ENCODE measurements at places on chromosomes 7 and 10.
A peak's percentile ranks its signal among the peaks of the same experiment; 100 is the strongest.

- DNase-seq, result peak; percentile 95
Measured at GRCh38 chr10:101018600-101019439, 12.1 kb downstream of the PDZD7 start.

DNA sequence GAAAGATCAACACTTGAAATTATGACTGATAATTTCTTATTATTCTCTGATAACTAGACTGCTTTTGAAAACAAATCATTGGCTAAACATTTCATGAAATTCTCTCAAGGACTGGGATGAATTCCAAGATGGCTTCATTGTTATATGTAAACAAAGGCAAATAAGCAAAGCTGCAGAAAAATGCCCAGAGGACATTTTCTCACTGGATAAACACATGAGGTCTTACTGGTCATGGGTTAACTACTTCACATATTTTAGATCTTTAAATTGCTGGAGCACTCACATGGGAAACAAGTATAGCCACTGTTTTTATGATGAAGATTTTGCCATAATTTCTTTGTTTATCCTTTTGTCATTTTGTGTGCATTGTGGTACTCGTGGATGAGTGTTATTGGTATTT, 239.1 kb downstream of the PHF14 start:
- DNase-seq, result no peak

GRCh38 chr10:61376377-61376776, 76.8 kb downstream of the TMEM26 start:
- no peak for DNase-seq

DNA sequence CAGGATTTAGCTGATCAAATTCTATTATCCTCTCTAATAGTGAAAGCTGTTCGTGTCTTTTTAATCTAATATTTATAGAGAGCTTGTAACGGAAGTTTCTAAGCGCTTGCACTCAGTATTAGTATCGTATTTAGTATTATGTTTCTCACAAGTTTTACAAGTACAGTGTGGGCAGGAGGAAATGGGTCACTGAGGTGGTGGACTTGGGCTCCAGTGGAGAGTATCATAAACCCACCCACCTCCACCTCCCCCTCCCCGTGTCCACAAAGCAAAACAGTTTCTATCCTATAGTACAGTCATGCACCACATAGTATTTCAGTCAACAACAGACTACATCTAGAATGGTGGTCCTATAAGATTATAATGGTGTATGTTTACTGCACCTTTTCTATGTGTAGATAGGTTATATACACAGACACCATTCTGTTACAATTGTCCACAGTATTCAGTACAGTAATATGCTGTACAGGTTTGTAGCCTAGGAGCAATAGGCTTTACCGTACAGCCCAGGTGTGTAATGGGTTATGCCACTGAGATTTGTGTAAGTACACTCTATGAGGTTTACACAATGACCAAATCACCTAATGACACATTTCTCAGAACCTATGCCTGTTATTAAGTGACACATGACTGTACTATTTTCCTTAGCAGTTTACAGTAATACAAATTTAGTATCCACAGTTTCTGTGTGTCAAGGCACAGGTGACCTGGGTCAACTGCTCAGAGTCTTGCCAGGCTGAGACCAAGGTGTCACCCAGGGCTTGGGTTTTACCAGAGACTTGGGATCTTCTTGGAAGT, 1021.3 kb upstream of the C7orf33 start:
- no peak for DNase-seq

DNA sequence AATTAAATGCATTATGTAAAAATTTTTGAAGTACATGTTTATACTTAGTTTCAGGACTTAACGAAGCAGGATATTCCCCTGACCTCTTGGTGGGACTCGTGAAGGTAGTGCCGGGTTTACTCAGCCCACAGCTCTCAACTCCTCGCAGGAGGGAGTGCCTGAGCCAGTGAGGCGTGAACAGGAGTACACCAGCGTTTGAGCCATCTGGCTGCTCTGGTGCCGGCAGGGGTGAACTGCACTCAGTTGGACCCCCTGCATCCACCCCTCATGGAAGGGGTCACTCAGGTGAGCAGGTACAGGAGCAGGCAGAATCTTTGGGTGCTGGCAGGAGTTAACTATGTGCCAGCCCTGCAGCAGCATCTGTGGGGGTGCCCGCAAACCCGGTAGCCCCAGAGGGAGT, 625.1 kb upstream of the PCDH15 start:
- DNase-seq, result peak; percentile 14

- DNase-seq, result no peak
Measured at GRCh38 chr7:70405241-70405640, 726.7 kb upstream of the GALNT17 start.

DNA sequence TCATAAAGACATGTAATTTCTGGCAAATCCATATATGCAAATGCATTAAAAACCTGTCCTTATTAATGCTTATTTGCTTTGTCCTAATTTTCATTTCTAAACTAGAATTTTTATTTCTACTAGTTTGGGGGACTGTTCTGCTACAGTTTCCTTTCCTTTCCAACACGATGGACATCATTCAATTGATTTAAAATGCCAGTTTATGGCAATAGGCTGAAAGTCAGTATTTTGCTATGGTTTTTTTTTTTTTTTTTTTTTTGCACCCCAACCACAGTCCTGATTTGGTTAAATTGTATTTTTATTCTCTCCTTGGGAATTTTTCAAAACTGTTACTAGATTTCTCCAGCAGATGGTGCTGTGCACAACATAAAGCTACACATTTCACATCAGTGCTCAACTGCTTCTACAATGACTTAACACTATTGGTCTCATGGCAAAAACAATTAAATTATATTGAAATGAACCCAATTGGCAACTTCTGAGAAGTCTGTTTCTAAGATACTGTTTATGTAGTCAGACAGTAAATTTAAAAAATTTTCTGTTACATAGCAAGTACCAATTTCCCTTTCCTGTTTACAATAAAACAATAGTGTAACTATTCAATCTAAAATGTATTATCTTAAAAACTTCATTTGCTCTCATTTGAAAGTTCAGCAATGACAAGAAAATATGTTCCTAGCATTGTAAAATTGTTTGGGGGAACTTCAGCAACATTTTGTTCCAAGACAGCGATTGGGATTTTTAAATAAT, 193.8 kb upstream of the CCDC6 start:
- no peak for DNase-seq

DNA sequence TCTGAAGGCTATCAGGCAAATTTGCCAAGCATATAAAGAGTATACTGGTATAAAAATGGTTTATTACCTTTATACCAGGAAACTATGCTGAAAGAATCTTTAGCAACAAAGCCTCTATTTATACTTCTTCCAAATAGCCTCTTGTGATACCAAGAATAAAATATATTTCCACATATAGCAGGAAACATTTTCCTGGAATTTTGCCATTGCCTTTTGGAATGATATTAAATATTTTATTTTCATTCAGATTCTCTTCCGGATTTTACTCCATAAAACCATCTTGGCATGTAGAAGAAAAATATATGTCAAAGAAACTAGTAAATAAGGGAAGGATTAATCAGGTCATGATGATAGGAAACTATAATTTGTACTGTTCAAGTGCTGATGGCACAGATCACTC, 17.7 kb downstream of the SOSTDC1 start:
- no peak for DNase-seq

GRCh38 chr10:102185811-102186527, 33.8 kb downstream of the NOLC1 start:
- no peak for DNase-seq

DNA sequence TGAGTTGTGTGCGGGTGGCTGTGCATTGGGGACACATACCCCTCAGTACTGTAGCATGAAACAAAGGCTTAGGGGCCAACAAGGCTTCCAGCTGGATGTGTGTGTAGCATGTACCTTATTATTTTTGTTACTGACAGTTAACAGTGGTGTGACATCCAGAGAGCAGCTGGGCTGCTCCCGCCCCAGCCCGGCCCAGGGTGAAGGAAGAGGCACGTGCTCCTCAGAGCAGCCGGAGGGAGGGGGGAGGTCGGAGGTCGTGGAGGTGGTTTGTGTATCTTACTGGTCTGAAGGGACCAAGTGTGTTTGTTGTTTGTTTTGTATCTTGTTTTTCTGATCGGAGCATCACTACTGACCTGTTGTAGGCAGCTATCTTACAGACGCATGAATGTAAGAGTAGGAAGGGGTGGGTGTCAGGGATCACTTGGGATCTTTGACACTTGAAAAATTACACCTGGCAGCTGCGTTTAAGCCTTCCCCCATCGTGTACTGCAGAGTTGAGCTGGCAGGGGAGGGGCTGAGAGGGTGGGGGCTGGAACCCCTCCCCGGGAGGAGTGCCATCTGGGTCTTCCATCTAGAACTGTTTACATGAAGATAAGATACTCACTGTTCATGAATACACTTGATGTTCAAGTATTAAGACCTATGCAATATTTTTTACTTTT, 1.8 kb downstream of the DDIT4 start:
- DNase-seq, result peak; percentile 77

GRCh38 chr10:43867113-43867512, 218.4 kb upstream of the ZNF32 start:
- DNase-seq, result peak; percentile 72

GRCh38 chr10:99665304-99665703, 6.0 kb downstream of the ENTPD7 start:
- no peak for DNase-seq

GRCh38 chr10:114367351-114368056, 36.8 kb downstream of the AFAP1L2 start:
- no peak for DNase-seq

DNA sequence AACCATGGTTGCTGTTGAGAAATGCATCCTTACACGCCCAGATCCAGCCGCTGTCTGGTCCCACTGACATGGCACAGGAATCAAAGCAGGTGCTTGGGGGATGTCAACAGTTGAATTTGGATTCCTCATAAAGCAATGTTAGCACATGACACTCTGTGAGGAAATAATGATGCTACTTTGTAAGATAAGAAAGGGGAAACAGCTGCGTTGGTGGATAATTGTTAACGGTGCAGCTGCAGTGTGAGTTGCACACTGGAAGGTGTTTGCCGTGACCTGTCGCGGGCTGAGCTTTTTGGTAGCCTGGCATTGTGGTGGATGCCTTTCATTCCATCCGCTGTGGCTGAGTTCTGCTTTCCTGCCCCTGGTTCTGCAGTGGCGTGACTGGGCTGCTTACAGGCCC, 113.9 kb downstream of the MGMT start:
- DNase-seq, result no peak

GRCh38 chr7:14762561-14762960, 140.0 kb downstream of the DGKB start:
- DNase-seq, result no peak

GRCh38 chr7:2404714-2405119, 1.3 kb downstream of the CHST12 start:
- DNase-seq, result no peak

DNA sequence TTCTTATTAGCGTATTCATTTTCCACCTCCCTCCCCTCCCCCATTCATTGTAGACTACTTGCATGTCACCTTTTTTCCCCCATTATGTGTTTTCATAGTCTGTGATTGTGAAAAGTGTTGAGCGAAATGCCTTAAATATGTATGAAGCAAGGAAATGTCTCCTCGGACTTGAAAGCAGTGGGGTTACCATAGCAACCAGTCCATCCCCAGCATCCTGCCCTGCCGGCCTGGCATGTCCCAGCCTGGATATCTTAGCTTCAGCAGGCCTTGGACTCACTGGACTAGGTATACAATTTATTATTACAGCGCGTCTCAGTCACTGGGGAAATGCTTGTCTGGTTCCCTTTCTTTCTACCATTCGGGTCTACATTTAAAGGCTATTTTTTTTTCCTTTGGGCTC, 283.6 kb downstream of the BICC1 start:
- DNase-seq, result no peak

DNA sequence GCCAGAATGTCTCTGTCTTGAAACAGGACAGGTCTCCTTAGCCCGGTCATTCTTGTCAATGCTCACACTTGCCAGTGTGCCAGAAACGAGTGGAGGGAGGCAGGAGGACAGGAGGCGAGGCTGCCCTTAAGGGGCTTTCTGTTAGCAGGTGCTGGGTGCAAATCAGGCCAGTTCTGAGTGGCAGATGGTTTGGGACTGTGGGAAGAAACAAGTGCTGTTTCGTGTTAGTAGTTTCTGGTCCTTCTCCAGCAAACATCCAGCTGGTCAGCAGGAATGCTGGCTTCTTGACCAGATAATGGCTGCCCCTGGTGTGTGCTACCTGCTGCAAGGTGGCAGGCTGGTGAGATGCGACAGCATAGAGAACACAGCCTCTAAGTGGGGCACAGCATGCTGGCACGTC, 8.2 kb upstream of the NDUFB2 start:
- no peak for DNase-seq

DNA sequence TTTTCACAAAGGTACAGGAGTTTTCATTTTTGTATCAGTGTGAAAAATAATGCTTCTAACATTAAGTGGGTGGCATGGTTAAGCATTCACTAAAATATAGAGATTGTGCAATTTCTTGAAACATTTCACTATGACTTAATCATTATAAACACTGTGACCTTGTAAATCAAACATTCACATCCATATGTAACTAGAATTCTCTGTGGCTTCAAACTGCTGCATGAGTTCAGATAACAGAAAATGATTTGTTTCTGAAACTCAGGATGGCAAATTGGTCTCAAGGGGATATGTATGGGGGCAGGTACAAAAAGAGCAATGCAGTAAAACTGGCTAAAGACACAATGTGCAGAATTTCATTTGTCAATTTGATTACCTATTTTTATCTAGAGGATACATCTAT, 3.8 kb downstream of the FAM133B start:
- DNase-seq, result no peak

- DNase-seq, result no peak
Measured at GRCh38 chr10:78928330-78928729, 140.4 kb upstream of the ZMIZ1 start.

Data from upper lobe of left lung (tissue), 6 donors.